ENCODE measurements at places on chromosomes 1 and 21.

- no peak for DNase-seq
Measured at GRCh38 chr1:45787905-45788304, 15.5 kb upstream of the MAST2 start.

DNA sequence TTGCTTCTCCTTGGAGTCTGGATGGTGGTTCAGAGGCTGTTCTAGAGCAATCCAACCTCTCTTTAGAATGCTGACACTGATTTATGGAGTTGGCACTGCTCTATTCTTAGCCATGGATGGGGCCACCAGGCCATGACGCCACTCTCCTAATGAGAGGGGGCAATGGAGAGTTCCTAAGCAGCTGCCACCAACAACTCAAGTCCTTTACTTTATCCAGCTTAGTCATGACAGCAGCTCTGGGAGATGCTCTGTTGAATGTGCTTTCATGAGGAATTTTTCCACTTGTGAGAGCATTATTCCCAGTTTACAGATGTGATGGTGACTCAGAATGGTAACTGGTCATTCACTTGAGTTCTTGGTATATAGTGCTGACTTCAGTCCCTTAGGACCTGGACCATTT, 366.3 kb downstream of the HHAT start:
- DNase-seq: no peak

DNA sequence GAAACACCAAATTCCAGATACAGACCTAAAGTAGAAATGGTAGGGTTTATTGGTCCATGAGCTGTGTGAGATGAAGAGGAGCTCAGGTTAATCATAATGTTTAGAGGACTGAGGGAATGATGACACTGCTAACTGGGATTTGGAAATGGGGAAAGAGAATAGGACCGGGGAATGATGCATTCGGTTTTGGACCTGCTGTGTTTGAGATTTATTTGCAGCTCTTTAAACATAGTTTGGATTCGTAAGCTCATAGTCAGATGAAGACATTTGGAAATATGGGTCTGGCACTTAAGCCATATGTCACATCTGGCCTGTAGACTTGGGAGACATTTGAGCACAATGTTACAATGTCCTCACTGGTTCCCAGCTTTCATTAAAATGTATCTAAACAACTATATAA, 127.9 kb upstream of the DUSP10 start:
- no peak for DNase-seq

GRCh38 chr1:153513666-153514065, 22.1 kb downstream of the S100A6 start:
- no peak for DNase-seq

DNA sequence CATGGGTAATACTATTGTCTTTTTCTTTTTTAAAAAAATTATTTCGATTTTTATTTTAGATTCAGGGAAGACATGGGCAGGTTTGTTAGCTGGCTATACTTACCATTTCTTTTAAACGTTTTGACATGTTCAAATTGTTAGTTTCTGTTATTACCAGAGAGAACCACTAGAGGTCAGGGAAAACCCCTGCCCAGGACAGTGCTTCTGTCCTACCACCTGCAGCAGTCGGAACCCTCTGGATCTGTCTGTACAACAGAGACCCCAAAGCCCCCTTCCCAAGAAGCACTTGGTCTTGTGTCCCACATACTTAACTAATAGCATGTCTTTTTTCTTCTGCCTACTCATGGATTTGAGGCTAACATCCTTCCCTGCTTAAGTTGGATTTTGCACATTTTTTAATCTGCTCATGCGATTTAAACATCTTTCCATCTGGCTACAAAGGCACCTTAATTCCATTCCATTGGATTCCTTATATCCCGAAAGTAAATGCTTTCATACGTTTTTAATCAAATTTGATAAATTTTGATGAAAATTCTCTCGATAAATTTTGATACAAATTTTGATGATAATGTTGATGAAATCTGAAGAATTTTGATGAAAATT, 10.0 kb upstream of the C1orf115 start:
- no peak for DNase-seq

Measured in activated T-cell treated with anti-CD3 and anti-CD28 coated beads, Interleukin-2, amount 50 U/mL, for 48 hours (primary cell).